ENCODE measurements at places on chromosomes 7 and 10. TPM values are rescaled to one million over a fixed set of nuclear protein-coding genes. Genes with fewer than 3 reads are reported as not detected.

The GRB10 gene
- 32.6 TPM for total RNA-seq

The RAPGEF5 gene
- 1.7 TPM for total RNA-seq

The FOXP2 gene
- 0.08 TPM for total RNA-seq

The ZNF804B gene
- not detected for total RNA-seq

The MEPCE gene
- total RNA-seq, result 22.9 TPM

The HOXA5 gene
- total RNA-seq, result not detected
